ENCODE measurements at places on chromosomes 12 and 14.

DNA sequence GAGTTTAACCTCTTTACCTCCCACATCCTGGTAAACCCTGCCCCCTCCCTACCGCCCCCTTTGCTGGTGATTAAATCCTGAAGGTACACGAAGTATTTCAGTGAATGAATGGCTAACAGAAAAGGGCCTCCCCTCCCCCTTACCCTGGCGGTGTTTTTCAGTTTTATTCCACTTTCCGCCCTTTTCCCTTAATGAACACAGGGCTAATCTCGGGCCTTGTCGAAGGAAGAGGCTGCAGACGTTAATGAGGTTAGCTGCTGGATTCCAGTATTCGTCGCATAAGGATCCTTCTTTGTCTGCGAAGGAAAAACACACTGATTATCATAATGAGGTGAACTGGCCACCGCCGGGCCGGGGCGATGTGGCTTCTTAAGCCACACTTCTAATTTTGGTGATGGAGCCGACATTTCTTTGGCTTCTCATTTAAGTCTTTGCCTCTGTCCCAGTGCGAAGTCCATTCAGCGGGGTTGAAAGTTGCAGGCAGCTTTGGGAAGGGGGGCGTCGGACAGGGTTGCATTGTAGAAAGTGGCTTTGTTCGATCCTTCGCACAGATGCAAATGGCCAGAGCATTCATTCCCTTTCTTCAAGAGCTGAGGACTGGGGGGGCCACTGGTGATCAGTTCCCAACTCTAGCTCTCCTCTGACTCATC, 6.5 kb downstream of the MEG3 start:
- DNase-seq = no peak

- no peak for DNase-seq
Observed at GRCh38 chr14:95956601-95957460, 80.2 kb downstream of the TUNAR start.

DNA sequence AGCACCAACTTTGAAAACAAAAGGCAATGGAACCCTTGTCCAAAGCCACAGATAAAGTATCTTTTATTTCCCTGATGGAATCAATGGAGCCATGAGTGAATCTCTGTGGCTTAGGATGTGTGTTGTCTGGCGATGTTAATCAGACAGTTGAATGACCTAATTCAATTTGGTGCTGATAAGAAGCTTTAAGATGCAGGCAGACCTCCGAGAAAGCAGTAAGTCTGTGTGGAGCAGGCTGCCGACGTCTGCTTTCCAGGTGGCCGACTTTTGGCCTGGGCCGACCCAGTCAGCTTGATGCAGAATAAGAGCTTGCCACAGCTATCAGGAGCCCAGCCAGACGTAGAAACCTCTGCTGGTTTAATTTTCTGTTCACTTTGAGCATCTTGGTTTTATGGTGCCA, 21.1 kb upstream of the TMEM132C start:
- DNase-seq = no peak

- DNase-seq = no peak
Observed at GRCh38 chr14:85195872-85196477, 334.0 kb upstream of the FLRT2 start.
